ENCODE measurements at places on chromosomes 11 and 22.

- DNase-seq: no peak
Measured at GRCh38 chr22:50608996-50609395, 8.4 kb downstream of the MAPK8IP2 start.

DNA sequence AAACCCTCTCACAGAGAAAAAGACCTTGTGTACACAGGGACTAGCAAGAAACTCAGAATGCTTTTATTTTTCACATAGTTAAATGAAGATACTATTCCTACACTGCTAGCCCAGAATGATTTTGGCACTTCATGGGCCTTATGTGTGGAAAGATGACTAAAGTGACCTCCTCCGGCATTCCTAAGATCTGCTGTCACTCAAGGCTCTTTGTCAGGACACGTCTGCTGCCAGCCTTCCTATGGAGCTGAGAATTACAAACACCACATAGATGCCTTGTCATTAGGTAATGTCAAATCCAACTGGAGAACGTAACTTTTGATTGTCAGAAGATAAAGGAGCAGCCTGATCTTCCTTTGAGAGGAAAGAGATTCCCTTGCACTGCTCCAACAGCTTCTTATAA is 249.1 kb downstream of the FAT3 start:
- DNase-seq: no peak

DNA sequence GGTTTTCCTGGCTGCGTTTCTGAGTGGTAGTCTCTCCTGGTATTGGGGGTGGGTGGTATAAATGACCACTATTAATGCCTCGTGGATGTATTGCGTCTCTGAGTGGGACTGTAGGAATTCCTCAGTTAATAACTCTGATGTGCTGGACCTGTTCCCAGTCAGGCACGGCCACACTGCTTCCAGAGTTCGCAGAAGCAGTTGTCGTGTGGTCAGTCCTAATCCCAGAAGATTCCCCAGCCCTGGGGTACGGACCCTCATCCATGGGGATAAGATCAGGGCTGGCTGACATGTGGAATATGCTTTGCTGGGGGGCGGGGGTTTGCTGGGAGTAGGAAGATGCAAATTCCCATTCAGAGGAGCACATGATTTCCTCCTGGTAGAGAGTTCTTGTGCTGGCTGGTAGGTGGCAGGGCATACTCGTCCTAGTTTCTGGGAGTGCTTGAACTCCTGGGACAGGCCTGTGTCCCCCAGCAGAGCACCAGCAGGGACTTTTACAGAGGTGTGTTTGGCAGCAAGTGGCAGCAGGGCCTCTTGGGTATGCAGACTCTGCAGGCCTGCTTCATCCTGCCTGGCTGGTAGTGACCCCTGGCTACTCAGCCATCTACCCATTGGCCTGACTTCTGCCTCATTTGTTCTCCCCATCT is 157.4 kb downstream of the NAV2 start:
- DNase-seq: no peak

- DNase-seq: no peak
Measured at GRCh38 chr22:23888615-23889401, 5.4 kb upstream of the MIF start.

DNA sequence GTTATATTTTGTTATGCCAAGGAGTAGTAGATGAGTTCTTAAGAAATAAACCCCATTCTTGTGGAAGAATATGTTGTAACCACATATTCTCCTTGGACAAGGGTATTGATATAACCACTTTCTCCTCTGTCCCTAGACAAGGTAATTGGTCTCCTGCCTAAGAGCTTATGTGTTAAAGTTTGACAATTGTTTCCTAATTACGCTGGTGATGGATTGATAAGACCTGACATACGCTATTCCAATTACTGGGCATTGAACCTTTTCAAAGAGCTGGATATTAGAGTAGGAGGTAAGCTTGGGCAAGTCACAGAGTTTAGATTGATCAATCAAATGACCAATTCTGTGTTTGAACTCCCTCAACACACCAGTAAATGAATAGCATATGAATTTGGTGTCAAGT is 88.9 kb downstream of the RAB38 start:
- no peak for DNase-seq

DNA sequence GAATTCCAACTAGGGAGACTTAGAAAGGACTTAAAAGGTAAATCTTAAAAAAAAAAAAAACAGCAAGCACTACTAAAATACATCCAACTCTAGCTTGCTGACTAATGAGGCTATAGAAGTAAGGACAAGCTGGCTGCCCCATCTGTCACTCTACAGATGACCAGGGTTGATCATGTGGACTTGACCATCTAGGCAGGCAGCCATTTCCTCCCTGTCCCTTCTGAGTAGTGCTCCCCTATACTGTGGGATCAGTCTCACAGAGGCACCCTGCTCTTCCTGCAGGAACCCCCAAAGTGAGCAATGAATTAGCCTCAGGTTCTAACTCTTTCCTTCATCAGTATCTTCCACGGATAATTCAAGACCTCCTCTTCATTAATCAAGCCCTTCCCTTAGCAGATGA is 12.3 kb downstream of the SLC1A2 start:
- DNase-seq: no peak

GRCh38 chr11:124886476-124886875 is 11.2 kb downstream of the ROBO4 start:
- DNase-seq: no peak

- no peak for DNase-seq
Measured at GRCh38 chr22:45964372-45964771, 12.6 kb downstream of the WNT7B start.

GRCh38 chr11:75112200-75112599 is 15.5 kb upstream of the OR2AT4 start:
- DNase-seq: no peak

DNA sequence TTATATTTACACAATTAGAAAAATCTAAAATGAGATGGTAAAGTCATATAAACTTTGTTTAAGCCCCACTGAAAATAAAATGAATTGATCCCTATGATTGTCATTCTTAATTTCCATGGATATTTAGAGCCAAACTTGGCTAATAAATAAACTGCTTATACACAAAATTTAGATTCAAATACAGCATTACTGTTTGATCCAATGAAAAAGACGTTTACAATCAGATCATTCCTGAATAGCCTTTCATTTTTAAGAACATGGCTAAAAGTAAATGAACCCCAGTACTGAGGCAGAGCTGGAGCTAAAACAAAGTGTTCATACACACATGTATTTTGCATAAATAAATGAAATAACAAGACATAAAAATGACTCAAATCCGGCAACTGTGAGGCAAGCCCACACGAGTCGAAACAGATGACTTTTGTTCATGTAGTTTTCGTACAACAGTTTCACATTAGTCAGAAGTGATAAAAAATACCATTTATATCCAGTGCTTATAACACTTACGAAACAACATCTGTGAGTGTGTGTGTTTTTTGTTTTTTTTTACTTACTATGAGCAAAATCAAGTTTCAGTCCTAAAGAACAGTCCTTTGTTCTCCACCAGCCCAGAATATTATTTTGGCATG is 386.5 kb downstream of the SOX6 start:
- DNase-seq: no peak

DNA sequence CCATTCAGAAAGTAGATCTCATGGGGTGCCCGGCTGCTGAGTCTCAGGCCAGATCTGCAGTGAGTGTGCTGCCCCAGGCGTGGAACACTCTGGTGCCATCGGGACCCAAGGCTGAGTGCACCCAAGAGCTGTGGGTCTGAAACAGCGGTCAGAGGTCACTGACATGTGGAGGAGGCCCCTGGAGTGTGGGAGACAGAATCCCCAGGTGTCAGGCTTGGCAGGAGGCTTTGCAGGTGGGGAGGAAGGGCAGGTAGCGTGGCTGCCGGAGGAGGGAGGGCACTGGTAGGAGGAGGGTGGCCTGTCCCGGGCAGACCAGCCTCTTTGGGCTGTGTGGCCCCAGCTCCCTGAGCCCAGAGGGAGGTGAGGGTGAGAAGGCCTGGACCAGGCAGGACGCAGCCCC is 31.7 kb upstream of the KRTAP5-6 start:
- DNase-seq: no peak

DNA sequence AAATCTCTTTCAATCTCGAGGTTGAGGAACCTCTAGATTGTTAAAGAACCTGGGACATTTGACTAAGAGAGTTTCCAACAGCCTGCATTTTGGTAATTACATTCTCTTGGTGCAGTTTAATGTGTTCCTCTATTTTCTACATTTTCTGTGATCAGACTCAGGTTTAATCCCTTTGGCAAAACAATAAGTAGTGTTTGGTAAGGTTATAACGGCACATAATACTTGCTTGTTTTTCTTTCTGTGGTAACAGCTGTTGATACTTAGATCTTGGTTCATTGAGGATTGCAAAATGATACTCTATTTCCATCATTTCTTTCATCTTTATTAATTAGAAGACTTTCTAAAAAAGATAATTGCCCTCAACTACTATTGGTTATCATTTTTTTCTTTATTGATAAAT is 271.3 kb downstream of the SBF2 start:
- no peak for DNase-seq

DNA sequence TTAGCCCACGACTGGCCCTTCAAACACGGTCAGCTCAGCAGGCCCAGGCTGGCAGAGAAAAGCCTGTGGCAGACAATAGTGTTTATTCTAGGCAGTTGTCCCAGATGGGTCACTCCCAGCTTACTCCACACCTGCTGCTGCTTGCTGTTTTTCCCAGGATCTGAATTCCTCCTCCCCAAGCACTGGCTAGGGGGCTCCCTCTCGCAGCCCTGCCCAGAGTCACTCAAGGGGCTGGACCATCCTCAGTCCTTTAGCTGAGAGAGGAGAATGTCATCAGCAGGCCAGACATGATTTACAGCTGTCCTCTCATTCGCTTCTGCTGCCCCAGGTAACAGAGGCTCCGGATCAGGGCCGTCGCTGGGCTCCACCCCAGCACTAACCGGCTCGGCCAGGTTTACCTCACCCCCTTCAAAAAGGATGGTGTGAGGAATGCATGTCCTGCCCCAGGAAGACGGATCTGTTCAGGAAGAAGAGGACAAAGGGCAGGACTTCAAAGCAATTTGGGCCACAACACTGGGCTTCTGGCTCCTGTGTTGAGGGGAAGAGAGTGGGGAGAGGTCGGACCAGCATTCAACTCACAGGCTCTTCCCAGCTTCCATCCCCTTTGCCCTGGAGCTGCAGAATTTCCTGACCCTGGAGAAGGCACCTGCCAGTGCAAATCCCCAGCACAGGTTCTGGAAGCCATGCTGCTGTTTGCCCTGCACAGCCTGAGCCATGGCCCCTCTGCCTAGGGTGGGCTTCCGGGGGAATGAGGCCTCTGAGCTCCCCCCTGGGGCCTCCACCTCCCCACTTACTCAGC is 59.7 kb upstream of the BARX2 start:
- peak; percentile 60 for DNase-seq

DNA sequence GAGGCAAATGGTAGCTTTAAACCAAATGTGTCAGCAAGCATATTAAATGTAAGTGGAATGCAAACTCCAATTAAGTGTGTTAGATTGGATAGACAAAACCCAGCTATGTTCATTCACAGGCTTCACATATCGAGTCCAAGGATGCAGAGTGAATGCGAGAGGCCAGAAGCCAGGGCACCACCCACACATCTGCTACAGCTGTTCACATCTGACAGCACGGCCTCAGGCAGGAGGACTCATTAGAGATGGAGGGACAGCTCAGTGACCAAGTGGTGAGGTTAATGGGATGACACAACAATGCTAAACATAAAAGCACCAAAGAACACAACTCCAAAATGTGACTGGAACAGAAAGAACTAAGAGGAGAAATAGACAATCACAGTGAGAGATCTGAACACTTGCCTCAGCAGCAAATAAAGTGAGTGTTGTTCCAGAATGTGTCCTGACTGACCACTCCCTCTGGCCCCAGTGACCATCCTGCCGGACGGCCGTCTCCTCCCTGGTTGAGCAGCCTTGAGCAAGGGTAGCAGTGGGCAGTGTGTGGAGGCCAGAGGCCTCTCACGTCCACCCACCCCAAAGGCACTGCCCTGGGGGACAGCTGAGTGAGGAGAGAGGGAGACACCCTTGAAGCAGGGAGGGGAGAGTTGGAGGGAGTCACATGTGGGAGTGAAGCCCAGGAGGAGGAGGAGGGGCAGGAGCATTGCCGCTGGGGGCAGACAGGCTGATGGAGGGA is 23.8 kb downstream of the ALG12 start:
- no peak for DNase-seq

DNA sequence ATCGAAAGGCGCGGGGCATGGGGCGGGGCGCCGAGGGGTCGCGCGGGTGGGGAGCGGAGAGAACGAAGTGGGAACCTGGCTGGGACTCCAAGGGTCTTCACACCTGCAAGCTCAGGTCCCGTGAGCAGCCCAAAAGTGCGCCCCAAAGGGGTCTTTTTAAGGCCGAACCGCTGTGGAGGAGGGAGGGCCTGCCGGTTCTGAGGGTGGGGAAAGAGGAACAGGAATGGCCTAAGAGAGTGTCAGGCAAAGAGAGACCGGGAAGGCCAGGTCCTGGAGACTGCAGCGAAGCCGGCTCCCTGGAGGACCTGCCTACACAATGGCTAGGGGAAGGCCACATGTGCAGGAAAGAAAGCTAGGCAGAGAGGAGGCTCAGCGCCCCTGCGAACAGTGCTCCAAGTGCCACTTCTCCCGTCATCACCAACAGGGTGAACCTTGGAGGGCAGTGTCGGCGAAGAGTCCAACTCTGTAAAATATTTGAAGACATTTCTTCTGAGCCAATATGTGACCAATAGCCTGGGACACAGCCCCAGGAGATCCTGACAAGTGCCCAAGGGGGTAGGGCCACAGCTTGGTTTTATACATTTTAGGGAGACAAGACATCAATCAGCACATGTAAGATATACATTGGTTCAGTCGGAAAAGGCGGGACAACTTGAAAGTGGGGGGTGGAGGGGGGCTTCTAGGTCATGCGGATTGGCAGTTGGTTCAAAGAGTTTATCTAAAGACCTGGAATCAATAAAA is 710 bp upstream of the DGCR2 start:
- no peak for DNase-seq

DNA sequence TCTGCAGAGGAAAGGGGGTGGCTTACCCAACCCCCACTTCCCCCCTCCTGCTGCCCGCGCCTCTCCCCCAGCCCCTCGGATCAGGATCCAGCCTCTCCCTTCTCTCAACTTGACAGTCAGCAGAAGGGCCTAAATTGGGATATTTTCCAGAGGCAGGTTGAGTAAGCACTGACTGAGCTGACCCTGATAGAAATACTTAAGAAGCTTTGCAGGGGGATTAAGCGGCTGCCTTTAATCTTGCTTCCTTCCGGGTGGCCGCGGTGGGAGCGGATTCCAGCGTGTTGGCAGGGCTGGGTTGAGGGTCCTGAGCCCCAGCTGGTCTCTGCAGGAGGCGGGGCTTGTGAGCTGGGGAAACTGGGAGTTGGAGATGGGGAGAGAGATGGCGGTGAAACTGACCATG is 445.2 kb downstream of the NTM start:
- DNase-seq: no peak

DNA sequence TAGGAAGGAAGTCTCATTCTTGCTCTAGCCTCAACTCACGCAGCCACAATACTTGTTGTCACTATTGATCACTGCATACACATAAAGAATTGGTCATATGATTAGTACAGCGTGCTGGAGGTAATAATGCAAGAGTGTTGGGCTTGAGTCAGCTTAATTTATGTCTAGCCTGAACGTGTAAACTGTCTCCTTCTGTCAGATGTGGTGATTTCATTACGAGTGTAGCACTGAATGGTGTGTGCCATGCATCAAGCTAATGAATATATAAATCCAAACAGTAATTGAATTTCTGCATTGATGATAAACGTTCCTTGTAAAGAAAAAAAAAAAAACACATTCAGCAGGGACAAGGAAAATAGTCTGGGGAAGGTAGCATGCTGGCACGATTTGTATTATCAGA is 396.2 kb upstream of the RAG2 start:
- DNase-seq: no peak

- no peak for DNase-seq
Measured at GRCh38 chr11:92738276-92738675, 231.2 kb upstream of the MTNR1B start.

- no peak for DNase-seq
Measured at GRCh38 chr11:64853709-64854108, 9.3 kb upstream of the CDC42BPG start.

- no peak for DNase-seq
Measured at GRCh38 chr22:28112548-28113043, 193.5 kb upstream of the PITPNB start.

Measured in NCI-H1930 (cell line).